ENCODE measurements at places on chromosomes 1 and 21.

DNA sequence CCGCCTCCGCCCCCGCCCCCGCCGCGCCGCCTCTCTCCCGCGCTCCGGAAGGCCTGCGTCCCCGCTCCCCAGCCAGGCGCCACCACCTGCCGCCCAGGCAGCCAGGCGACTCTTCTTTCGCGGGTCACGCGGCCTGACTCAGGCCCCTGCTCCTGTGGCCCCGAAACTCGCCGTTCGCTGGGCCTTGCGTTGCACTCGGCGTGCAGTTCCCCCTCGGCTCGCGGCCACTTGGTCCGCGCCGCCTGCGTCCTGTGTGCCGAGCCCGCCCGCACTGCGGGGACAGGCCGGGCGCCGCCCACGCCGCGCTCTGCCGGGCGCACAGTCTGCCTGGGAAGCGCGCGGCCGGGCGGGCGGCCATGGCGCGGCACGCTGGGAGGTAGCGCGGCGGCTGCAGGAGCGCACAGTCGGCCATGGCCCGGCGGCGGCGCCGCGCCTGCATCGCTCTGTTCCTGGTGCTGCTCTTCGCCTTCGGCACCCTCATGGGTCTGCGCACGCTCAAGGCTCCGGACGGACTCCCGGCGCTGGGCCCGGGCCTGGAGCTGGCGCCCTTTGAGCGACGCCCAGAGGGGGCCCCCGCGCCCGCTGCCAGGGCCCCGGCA is at the start of gene MANEAL:
MANEAL (plus strand) TSS at position 75 of the 599 bp plus-strand sequence; CDS start at position 411, 336 bp downstream.
- peak; percentile 83 for DNase-seq

DNA sequence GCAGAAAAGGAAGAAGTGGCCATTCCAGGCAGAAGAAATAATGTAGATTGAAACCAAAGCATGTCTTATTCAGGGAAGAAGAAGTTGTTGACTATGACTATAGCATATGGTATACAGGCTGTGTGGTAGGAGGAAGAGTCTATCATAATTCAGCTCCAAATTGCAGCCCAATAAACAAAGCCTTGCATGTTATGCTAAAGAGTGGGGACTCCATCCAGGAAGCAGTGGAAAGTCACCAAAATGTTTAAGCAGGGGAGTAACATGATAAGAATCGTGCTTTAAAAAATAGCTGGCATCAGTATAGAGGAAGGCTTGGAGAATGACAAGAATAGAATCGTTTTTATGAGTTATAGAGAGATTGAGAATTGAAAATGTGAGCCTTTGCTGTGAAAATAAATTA is 213.3 kb upstream of the ADGRL2 start:
- no peak for DNase-seq

DNA sequence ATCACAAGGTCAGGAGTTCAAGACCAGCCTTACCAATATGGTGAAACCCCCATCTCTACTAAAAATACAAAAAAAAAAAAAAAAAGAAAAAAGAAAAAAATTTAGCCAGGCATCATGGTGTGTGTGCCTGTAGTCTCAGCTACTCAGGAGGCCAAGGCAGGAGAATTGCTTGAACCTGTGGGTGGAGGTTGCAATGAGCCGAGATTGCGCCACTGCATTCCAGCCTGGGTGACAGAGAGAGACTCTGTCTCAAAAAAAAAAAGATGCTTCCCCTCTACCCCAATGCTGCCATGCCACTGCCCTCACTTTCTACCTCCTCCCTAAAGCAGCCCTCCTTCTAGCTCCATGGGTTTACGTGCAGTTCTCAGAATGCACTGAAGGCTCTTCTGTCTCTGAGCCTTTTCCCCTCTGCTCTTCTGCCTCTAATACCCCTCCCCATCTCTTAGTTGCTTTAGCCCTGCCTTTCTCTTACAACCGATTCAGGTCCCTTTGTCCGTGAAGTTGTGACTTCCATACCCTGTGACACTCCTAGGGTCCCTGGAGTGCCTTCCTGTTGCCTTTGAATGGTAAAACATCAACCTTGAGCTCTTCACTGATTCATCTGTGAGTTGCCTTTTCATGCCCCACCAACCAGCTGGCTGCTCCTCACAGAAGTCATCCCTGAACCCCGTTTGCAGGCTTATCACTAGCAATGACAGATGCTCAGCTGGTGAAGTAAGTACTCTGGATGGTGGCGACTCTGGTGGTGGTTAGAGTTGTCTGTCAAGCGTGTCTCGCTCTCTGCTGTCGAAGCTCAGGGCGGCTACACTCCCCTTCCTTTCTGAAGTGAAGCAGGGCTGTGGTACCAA is 234.9 kb downstream of the RHOU start:
- no peak for DNase-seq

- no peak for DNase-seq
Observed at GRCh38 chr1:42955311-42956063, 3.2 kb downstream of the SLC2A1 start.

DNA sequence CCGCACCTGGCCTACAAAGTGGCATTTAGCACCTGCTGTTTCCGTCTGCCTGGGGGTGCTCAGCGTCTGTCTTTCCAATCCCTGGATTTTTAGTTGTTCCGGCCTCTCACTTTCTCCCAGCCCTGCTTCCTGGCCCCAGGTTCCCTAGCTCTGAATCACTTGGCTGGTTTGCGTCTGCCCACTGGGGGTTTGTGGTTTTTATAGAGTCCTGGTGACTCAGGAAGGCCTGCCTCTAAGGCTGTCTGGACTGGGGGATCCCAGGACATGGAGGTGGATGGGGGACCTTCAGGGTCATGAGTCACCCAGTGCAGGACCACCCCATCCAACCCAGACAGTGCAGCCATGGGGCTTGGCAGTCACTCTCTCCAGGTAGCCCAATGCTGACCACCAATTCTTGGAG is 53.5 kb downstream of the MRPL37 start:
- DNase-seq: peak; percentile 19

Data from RKO (cell line).